ENCODE measurements at places on chromosomes 3 and 15. TPM values are rescaled to one million over a fixed set of nuclear protein-coding genes. Genes with fewer than 3 reads are reported as not detected.

GRCh38 chr3:39193391-39193790, 996 bp upstream of the XIRP1 start:
- DNase-seq, result no peak
- H3K27me3 ChIP-seq, result no peaks in the 10 kb centered on the region

Gene ADGRG7
- total RNA-seq, result not detected

- no peaks in the 10 kb centered on the region for H3K36me3 ChIP-seq
- no peaks in the 10 kb centered on the region for H3K27me3 ChIP-seq
- no peak overlapping the region for H3K4me3 ChIP-seq
- no peak for DNase-seq
Observed at GRCh38 chr15:25712961-25713355, 150.2 kb downstream of the ATP10A start.

Gene THSD4
- total RNA-seq, result 2.4 TPM

DNA sequence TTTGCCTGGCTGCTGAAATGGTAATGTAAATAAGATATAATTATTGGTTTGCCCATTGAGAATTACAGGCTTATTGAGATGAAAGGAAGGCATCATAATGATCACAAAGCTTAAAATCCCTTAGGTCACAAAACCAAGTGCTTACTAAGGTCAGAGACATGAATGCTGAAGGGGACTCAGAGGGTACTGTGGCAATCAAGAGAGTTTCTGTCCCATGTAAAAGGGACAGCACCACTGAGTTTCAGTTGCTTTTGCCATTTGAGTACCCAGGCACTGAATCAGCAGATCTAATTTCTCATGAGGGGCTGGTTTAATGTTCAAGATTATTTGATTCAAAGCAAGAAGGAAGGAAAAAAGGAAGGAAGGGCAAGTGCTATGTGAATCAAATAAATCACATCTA, 127.0 kb downstream of the PLOD2 start:
- no peaks in the 10 kb centered on the region for H3K27me3 ChIP-seq
- no peaks in the 10 kb centered on the region for H3K4me1 ChIP-seq
- no peak overlapping the region for H3K27ac ChIP-seq
- DNase-seq, result no peak
- H3K36me3 ChIP-seq, result no peaks in the 10 kb centered on the region

- H3K27me3 ChIP-seq, result no peaks in the 10 kb centered on the region
- no peak for DNase-seq
- H3K27ac ChIP-seq, result no peak overlapping the region
Observed at GRCh38 chr3:177041730-177042551, 155.3 kb downstream of the TBL1XR1 start.

- no peak overlapping the region for H3K4me3 ChIP-seq
- no peak for DNase-seq
- no peaks in the 10 kb centered on the region for H3K27me3 ChIP-seq
- H3K4me1 ChIP-seq, result peaks cover 18% of the 10 kb centered on the region
Observed at GRCh38 chr3:16841904-16842271, 42.9 kb upstream of the PLCL2 start.

DNA sequence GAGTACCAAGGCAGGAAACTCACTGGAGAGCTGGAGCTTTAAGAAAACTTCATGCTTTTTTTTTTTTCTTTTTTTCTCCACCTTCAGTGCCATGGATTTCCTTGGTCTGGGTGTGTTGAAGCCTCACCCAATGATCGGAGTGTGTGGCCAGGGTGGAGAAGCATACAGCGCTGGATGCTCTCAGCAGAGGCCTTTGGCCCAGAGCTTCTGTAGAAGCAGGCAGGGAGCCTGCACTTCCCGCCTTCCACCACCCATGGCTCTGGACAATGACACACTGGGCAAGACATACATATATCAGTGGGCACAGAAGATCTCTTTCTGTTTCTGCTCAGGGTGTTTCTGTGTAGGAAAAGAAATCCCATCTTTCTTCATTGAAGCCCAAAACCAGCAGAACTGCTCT, 55.8 kb upstream of the ACAD9 start:
- H3K4me3 ChIP-seq, result no peak overlapping the region
- no peak for DNase-seq
- H3K36me3 ChIP-seq, result no peaks in the 10 kb centered on the region
- H3K27me3 ChIP-seq, result no peaks in the 10 kb centered on the region
- no peak overlapping the region for H3K27ac ChIP-seq

All from neural progenitor cell (in vitro differentiated cells).